ENCODE measurements at places on chromosomes 12 and 14.
A peak's percentile ranks its signal among the peaks of the same experiment; 100 is the strongest.

GRCh38 chr14:101075801-101076413, 172.4 kb upstream of the RTL1 start:
- no peak for DNase-seq

- DNase-seq, result no peak
Measured at GRCh38 chr14:90287791-90288190, 31.4 kb downstream of the PSMC1 start.

DNA sequence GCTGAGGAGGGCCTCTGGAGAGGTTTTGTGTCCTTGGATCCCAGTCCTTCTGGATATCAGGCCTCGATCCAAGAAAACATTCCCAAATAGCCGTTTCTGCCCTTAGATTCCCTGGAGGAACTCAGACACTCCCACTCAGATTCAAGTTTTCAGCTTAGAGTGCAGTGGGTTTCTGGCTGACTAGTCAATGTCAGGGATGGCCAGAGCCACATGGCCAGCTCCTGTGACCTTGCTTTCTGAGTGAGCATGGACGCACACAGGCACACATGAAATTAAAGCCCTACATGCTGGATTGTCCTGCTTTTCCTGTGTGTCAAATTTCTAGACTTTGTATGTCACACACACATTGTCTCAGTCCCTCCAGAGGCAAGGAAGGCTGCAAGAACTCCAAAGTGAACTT, 86.2 kb downstream of the TNFAIP2 start:
- no peak for DNase-seq

DNA sequence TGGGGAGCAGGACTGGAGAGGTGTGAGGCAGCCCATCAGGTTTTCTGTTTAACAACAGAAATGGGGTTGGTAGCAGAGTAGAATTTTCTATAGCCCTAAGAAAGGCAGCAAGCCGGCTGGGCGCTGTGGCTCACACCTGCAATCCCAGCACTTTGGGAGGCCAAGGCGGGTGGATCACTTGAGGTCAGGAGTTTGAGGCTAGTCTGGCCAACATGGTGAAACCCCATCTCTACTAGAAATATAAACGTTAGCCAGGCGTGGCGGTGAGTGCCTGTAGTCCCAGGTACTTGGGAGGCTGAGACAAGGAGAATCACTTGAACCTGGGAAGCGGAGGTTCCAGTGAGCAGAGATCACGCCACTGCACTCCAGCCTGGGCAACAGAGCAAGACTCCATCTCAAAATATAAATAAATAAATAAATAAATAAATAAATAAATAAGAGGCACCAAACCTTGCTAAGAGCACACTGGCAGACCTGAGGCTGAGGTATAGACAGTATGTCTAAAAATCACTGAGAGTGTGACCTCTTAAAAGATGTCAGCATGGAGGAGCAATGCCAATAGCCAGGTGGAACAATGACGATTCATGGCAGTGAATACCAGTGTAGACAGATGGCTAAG, 115.6 kb downstream of the SLC38A4 start:
- DNase-seq, result no peak

DNA sequence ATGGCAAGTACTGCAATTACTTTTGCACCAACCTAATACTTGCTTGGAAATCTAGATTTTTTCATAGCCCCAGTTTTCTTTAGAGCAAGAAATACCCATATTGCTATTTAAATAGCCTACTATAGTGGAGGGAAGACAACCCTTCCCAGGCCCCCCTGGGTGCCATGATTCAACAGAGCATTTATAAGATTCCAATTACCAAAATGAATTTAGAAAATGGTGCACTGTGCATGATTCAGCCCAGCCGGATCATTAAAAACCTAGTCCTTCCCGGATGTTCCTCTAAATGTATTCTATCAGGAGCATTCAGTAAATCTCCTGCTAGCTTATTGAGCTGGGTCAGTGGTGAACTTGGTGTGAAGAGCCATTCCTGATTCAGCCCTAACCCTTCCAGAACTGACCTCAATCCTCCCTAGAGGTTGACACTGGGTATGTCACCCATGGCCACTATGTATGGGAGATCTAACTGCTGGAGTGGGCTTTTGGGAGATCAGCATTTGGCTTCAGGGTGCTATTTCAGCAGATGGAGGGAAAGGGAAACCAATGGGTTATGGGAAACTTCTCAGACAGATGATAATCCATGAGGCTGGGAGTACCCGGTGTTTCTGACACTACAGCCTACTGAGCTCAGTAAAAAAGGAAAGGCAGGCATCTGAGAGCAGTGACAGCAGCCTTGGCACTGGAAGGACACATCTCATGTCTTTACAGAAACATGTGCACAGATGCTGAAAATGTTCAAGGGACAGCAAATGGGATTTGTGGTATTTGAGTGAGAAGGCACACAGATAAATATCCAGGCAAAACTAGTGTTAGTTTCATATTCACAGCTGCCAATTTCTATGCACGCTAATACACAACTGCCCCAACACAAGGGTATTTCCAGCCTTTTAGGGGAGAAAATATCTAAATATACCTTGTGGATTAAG, 258.9 kb downstream of the DPF3 start:
- DNase-seq, result no peak

DNA sequence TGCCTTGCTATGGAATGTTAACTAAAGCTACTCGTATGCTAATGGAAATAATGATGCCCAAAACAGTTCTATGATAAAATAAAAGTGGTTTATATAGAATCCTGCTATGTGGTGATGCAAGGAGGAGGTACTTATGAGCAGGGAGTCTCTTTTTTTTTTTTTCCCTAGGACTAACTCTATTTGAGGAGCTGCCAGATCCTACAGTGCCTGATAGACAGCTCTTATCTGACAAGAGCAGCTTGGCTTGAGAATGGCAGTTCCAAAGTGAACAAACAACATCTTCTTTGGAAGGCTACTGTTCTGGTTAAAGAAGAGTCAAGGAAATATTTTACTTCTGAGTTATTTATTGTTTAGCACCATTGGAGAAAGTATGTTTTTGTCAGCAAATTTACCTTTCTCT, 10.2 kb upstream of the ACSM4 start:
- peak; percentile 11 for DNase-seq

DNA sequence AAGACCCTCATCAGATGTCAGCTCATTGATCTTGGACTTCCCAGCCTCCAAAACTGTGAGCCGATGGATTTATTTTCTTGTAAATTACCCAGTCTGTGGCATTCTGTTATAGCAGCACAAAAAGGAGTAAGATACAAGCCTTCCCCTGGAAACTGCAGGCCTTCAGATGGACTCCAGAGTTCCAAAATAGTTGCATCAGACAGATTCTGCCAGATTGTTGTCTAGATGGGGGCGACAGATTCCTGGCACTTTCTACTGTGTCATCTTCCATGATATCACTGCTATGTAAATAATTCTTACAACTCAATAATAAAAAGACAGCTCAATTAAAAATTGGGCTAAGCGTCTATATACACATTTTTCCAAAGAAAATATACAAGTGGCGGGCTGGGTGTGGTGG, 17.2 kb upstream of the MARK3 start:
- no peak for DNase-seq

DNA sequence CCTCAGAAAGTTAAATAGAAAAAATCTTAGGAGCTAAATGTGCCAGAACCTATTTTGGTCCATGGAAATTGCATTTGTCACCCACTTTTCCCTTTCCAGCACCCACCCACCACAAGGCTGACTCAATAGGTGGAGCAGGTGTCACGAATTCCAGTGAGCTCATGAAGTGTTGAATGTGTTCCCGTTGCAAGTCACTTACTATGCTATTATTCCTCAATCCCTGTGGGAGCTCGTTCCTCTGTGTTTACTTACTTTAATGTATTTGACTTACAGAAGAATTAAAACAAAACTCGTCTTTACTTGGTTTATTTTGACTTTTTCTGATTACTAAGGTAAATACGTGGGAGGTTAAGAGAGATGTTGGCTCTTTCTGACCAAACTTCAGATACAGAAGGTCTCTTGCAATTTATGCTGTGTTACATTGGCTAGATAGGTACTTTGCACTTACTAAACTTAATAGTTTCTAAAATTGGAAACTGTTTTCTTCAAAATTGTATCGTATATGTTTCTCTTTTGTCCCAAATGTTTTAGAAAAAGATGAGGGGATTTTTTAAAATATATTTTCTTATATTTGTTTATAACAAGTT, 269.4 kb upstream of the NOVA1 start:
- no peak for DNase-seq

DNA sequence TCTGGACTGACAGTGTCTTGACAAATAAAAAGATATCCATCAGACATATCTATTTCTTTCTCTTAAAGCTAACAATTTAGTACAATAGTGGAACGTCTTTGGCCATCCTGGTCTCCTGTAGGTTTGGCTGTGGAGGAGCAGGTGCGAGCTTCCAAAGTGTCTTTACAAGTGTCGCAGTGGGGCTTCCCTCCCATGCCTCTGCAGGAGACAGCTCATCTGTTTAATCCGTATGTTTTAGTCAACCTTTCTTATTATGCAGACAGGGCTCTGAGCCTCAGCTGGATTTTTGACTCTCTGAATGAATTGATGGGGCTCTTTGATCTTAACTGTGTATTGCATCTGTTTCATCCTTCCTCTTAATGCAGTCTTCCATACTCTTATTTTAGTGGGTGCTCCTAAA, 57.5 kb downstream of the RMST start:
- DNase-seq, result no peak

DNA sequence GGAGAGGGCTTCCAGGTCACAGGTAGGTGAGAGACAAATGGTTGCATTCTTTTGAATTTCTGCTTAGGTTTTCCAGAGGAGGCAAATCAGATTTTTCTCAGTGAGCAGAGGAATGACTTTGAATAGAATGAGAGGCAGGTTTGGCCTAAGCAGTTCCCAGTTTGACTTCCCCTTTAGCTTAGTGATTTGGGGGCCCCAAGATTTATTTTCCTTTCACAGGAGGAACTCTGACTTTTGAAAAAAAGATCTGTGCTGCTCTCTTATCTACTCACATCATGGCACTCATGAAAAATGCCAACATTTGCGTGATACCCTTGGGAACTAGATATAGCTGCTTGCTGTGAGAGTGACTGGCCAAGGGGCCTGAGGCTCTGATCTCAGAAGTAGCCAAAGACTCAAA, 58.0 kb upstream of the EVL start:
- peak; percentile 44 for DNase-seq

- DNase-seq, result peak; percentile 24
Measured at GRCh38 chr12:122366685-122367475, 55.6 kb downstream of the CLIP1 start.

- DNase-seq, result no peak
Measured at GRCh38 chr12:68207276-68207675, 18.3 kb downstream of the IL26 start.

DNA sequence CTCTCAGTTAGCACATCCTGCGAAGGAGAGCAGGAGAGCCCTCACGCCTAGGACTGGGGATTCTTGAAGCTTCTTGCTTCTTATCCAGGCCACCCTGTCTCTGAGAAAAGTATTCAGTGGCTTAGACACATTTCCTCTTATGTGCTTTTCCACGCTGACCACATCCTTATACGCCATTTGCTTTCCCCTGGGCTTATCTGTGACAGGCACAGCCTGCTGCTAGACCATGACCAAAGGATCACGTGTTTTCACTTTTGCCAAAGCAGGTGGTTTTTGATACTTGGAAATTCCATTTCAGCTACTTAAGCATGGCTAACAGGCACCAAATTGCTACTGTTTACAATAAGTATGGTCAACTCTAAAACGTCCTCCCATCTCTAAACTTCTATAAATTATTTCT, 587.4 kb downstream of the AACS start:
- no peak for DNase-seq

GRCh38 chr12:73798523-73798922, 739.1 kb upstream of the ATXN7L3B start:
- no peak for DNase-seq

DNA sequence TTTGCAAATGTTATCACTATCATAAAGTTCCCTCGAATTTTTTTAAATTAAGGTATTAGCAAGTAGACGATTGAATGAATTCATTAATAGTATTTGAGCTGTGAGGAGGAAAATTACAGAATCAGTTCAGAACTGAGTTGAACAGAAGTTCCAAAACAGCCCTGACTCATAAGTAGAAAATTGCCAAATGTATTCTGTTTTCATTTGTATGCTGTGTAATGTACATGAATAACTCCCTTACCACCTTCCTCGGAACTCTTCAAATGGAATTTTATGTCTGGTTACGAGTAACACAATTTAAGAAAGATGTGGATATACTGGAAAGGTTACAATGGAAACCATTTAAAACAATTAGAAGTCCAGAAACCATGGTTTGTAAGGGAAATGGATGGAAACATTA, 283.3 kb upstream of the FAR2 start:
- DNase-seq, result no peak

GRCh38 chr12:51714666-51715065, 123.6 kb downstream of the SCN8A start:
- no peak for DNase-seq

DNA sequence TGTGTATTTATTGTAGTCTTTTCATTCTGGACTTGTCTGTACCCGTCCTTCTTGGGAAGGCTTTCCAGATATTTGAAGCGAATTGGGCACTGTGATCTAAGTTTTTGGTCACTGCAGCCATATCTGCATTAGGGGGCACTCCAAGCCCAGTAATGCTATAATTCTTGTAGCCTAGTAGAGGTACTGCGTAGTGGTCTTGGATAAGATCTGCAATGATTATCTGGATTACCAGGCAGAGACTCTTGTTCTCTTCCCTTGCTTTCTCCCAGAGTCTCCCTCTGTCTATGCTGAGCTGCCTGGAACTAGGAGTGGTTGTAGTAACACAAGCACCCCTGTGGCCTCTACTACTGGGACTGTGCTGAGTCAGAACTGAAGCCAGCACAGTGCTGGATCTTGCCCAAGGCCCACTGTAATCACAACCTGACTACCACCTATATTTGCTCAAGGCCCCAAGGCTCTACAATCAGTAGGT, 30.0 kb downstream of the SLC38A2 start:
- peak; percentile 72 for DNase-seq

- DNase-seq, result no peak
Measured at GRCh38 chr14:41137741-41138140, 468.9 kb upstream of the LRFN5 start.

DNA sequence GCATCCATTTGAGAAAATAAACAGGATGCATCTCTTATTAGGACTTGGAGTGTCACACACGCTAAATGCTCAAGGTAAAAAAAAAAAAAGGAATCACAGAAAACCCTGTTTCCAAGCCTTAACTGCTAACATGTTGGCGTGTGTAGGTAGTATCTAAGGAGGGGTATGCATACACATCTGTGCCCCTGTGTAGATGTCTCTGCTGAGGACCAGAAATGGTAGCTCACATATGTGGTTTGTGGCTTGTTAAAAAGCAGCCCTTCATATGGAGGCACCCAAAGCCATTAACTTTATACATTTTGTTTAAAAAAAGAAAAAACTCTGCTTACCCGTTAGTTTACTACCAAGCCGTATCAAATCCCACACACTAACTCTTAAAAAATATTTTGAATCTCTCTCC, 314.1 kb downstream of the SNAPC1 start:
- no peak for DNase-seq

GRCh38 chr12:108821407-108822397, 35.7 kb downstream of the SSH1 start:
- peak; percentile 35 for DNase-seq

GRCh38 chr12:131921866-131922769, 7.0 kb upstream of the PUS1 start:
- no peak for DNase-seq

All from KBM-7 (cell line).